ENCODE measurements at places on chromosomes 13 and 19.

- no peak for DNase-seq
Observed at GRCh38 chr19:13835791-13836723, 40.8 kb downstream of the ZSWIM4 start.

GRCh38 chr19:45952686-45953505 lies 20.8 kb downstream of the NOVA2 start:
- no peak for DNase-seq

GRCh38 chr13:96481482-96481881 lies 391.6 kb downstream of the HS6ST3 start:
- DNase-seq = no peak

- DNase-seq = no peak
Observed at GRCh38 chr13:77040076-77040475, 13.1 kb upstream of the FBXL3 start.

GRCh38 chr19:9752701-9753443 lies 15.7 kb downstream of the ZNF846 start:
- DNase-seq = no peak

GRCh38 chr13:46184277-46184699 lies 2.3 kb upstream of the LCP1 start:
- DNase-seq = peak; percentile 51

- DNase-seq = no peak
Observed at GRCh38 chr13:63305641-63306133, 1890.0 kb upstream of the PCDH20 start.

DNA sequence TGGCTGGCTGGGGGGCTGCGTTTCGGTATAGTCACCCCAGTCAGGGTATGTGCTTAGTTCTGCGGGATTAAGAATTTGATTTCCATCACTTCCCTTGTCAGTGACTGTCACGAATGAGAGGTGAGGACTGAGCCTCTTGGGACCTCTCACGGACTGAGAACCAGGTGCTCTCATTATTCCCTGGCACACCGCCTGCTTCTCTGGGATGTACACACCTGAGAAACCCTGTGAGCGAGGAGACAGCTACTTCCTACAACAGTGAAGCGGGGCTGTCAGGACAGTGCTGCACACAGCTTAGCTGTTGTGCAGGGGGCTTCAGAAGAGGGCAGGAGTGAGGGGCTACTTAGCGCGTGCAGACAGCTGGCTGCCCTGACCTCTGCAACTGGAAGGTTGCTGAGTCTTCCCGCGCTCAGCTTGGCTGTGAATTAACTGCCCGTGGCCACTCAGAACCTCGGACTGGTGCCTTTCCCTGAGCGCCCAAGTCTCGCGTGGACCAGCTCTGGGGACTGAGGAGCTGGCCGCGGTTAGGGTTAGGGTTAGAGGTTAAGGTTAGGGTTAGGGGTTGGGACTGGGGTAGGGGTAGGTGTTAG lies 65.3 kb upstream of the MCF2L start:
- DNase-seq = no peak

DNA sequence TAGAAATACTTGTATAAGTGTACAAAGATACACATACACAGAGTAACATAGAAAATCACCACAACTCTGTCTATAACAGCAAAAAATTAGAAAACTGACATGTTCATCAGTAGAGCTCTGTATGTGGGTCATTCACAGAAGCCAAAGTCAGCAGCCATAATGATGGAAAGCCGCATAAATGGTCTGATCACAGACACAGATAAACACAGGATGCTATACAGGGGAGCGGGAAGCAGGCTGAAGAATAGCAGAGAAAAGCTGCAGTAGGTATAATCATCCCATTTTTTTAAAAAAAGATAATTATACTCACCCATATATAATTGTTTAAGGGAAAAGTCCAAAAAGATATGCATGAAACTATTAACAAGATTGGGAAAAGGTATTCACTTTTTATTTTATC lies 31.5 kb downstream of the RCBTB1 start:
- DNase-seq = no peak

GRCh38 chr13:105365021-105365550 lies 1170.4 kb downstream of the EFNB2 start:
- DNase-seq = no peak

DNA sequence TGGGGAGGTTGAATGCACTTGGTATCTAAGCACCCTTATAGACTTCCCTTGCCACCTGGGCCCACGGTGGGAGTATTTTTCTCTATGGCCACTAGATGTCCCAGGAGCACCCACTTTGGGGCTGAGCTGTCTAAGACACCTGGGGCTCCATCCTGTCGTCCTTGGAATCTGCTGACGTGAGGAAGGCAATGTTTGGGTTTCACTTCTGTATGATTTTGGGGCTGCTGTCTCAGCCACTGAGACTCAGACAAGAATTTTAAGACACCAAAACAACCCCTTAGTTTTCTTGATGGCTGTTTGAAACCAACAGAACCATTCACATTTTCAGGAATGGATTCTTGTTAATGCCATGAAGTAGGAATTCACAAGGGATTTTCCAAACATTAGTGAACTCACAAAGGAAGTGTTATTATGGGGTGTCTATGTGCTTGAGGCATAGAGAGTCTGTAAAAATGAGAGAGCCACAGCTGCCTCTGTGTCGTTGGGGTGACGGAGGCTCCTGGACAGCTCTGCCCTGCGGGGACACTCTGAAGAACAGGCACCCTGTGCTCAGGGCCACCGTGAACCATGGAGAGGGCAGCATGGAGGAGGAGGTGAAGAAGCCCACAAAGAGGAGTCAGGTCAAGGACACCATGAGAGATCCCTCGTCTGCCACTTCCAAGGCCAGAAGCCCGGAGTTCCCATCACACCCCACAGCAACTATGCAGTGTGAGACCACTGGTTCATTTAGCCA lies 106.8 kb upstream of the SPATA13 start:
- peak; percentile 27 for DNase-seq

DNA sequence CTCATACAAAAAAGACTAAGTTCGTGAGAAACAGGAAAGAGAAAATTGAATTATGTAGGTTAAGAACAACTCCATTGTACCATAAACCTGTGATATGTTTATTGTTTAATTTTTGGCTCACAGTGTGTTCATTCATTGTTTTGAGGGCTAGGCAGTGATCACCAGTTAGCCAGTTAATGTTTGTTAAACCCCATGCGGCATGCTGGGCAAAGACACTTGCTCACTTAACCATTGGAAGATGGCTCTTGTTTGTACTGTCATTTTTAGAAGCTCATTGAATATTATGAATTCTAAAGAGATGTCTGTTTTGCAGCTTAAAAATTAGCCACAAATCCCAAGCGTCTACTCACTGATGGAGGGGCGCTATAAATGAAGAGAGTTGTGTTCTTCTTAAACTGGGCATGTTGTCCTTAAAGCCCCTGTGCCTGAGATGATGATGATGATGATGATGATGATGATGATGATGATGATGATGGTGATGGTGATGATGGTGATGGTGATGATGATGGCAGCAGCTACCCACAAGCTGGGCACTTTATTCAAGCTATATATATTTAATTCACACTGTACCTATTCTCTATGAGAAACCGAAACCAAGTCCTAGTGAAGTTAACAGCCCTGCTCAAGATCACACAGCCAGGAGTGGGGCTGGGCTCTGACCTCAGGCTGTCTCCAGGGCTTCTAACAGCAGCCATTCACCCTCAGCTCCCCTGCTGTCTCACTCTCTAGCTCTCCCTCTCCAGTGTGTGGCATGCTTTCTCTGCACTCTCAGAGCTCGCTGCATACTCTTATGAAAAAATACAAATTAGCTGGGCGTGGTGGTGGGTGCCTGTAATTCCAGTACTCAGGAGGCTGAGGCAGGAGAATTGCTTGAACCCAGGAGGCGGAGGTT lies 169.1 kb downstream of the SHISA2 start:
- DNase-seq = no peak

DNA sequence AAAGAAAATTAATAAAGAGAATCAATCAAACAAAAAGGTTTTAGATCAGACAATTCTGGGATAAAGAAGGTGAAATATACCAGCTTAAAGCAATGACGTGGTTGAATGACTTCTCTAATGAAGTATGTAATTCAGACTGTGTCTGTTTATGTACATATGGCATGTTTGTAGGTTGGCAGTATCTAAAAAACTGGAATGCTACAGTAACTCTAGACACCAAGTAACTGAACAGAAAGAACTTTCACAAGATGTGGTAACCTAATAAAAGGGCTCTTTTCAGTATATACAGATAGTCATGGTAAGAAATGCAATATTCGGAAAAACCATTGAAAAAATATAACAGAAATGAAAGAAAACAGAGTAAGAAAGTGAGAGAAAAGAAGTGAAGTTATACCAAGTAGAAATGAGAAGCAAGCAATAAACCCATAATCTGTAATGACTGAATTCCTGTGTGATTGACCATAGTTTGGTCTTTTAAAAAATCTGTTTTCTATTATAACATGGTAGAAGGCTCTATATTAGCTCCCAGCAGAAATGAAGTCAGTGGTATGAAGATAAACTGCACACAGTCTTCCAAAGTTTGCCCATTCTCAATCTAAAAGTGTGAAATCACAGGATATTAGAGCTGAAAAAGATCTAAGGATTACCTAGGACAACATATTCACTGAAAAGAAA lies 31.4 kb downstream of the ELF1 start:
- no peak for DNase-seq

DNA sequence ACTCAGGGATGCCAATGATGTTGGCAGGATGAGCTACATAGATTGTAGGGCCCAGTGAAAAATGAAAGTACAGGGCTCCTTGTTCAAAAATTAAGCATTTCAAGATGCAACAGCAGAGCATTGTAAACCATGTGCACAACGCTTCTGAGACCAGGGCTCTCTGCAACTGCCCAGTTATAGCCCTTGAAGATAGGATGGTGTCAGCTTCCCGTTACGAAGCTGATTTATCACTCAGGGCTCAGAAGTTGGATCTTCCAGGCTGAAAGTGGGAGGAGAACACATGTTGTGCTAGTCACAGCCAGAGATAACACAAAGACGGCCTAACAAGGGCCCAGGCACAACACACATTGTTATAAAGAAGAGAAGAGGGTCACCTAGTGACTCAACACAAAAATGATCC lies 466.7 kb downstream of the TUBA3C start:
- no peak for DNase-seq

DNA sequence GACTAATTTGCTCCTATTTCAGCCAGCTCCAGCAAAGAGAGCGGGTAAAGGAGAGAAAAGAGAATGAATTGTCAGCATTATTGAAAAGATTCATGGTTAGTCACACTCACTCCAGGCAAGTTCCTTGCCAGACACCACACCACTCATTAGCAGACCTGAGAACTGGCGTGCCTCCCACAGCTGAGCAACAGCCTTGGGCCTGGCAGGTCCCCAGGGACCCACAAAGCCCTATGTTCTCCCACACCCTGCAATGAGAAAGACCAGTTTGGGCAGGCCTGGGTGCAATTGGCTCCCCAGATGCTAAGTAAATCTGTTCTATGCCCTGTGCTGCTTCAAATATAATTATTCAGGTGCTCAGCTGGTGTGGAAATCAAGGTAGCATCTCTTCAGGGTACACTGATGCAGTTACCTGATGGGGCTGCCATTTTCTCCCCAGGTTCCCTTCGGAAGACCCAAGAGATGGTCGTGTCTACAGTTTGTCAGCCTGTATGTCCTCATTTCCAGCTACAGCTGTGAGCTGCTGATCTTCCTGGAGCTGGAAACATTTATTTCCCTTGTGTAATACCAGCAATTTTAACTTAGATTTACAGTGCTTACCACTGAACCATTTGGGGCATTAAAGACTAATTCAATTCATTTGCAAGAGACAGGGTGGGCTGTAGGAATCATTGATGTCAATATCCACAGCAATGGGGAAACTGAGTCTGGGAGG lies 405.0 kb downstream of the COG6 start:
- no peak for DNase-seq

GRCh38 chr19:38799104-38799503 lies 10.1 kb downstream of the LGALS7B start:
- no peak for DNase-seq

- no peak for DNase-seq
Observed at GRCh38 chr19:9075064-9075949, 11.6 kb upstream of the OR1M1 start.

DNA sequence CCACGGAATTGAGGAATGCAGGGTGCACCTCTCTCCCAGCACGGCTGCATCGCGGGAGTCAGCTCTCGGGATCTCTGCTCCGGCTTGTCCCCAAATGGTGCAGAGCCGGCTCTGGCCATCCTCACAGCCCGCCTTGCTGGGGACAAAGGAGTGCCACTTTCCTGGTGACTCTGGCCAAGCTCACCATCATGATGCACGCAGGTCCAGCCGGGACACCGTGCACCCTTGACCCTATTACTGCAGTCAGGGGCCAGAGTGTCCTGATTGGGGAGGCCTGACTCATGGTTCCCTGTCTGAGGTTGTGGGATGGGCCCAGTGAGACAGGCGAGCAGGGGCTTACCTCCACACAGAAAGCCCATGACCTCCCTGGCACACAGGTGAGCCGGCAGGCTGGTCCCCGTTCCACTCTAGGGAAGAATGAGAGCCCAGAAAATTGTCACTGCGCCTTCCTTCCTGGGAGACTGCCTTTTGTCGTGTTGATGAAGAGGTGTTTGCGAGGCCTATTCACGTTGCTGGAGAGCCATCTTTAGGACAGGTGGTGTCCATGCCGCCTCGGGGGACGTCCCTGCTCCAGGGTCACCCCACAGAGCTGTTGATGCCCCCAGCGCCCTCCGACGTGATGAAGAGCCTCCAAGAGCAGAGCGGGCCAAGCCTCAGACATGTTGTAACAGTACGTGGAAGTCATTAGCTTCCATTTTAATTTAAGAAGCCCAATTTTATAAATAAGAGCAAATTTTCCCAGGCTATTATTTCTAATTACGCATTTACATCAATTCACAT lies 18.5 kb upstream of the VSTM2B start:
- DNase-seq = no peak

DNA sequence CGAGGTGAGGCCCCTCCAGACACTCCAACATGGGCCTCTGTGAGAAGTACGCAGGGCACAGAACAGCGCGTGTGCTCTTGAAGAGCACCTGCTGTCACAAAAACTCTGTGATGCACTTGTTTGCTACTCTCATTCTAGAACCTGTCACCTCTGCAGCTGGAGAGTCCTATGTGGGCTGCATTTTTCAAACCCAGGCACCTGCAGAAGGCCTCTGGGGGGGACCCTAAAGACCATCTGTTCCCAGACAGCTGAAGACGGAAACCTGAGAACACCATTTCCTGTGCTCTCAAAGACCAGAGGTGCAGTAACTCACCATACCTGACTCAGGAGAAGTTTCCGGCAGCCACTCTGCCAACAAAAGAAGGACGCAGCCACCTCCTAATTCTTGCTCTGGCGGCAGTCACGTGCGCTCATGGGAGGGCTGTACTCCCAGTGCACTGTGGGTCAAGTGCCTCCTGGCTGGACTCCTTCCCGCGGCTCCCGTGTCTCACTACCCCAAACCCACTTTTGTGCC lies 28.1 kb downstream of the RANBP3 start:
- DNase-seq = no peak

DNA sequence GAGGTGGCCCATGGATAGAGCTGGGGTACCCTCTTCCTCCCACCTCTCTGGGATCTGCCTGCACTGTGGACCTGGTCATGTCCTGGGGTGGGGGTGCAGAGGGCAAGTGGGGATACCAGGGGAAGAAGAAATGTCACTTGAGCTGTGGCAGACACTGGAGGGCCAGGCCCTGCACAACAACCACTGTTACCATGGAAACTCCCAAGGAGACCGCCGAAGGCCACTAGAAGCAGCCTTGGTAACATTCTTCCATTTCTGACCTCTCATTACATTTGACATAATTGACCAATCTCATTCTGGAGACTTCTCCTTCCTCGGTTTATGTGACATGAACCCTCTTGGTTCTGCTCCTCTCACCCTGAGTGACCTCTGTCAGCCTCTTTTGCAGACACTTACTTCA lies 179.9 kb upstream of the SERP2 start:
- no peak for DNase-seq

Data from activated naive CD8-positive, alpha-beta T cell treated with anti-CD3 and anti-CD28 coated beads, Interleukin-2, amount 50 U/mL, for 16 hours (primary cell).